ENCODE measurements at places on chromosomes 3 and 15.

DNA sequence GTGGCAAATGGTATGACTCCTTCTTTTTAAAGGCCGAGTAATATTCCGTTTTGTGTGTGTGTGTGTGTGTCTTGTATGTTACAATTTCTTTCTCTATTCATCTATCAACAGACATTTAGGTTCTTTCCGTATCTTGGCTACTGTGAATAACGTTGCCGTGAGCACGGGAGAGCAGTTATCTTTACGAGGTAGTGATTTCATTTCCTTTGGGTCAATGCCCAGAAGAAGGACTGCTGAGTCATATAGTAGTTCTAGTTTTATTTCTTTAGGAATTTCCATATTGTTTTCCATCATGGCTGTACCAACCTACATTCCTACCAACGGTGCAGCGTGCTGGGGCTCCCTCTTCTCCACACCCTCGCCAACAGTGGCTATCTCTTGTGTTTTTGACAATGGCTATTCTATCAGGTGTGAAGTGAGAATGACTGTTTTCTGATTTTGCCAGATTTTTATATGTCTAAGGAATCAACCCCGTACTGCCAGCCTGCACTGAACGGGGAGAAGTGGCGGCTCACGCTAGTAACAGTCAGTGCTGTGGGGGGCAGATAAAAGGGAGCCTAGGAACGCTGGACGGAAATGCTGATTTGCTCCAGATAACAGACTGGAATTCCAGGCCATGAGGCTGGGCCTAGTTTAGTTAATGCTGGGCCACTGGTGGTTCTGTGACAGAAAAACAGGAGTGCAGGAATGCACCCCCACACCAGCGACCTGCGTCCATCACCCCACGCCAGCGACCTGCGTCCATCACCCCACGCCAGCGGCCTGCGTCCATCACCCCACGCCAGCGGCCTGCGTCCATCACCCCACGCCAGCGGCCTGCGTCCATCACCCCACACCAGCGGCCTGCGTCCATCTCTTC is 168.1 kb downstream of the XXYLT1 start:
- no peak for DNase-seq

- DNase-seq: no peak
Observed at GRCh38 chr3:36842275-36842674, 77.9 kb upstream of the DCLK3 start.

DNA sequence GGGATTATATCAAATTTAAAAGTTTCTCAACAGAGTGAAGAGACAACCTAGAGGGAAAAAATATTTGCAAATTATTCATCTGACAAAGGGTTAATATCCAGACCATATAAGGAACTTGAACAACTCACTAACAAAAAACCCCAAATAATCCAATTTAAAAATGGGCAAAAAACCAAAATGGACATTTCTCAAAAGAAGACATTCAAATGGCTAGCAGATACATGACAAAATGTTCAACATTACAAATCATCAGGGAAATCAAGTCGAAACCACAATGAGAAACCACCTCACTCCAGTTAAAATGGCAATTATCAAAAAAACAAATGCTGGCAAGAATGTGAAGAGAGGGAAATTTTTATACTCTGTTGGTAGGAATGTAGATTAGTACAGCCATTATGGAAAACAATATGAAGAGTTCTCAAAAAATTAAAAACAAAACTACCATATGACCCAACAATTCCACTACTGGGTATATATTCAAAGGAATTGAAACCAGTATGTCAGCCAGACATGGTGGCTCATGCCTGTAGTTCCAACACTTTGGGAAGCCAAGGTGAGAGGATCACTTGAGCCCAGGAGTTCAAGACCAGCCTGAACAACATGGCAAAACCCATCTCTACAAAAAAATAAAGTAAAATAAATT is 88.5 kb downstream of the CSNK1G1 start:
- no peak for DNase-seq

GRCh38 chr15:28984421-28985315 is 98.9 kb downstream of the APBA2 start:
- no peak for DNase-seq

DNA sequence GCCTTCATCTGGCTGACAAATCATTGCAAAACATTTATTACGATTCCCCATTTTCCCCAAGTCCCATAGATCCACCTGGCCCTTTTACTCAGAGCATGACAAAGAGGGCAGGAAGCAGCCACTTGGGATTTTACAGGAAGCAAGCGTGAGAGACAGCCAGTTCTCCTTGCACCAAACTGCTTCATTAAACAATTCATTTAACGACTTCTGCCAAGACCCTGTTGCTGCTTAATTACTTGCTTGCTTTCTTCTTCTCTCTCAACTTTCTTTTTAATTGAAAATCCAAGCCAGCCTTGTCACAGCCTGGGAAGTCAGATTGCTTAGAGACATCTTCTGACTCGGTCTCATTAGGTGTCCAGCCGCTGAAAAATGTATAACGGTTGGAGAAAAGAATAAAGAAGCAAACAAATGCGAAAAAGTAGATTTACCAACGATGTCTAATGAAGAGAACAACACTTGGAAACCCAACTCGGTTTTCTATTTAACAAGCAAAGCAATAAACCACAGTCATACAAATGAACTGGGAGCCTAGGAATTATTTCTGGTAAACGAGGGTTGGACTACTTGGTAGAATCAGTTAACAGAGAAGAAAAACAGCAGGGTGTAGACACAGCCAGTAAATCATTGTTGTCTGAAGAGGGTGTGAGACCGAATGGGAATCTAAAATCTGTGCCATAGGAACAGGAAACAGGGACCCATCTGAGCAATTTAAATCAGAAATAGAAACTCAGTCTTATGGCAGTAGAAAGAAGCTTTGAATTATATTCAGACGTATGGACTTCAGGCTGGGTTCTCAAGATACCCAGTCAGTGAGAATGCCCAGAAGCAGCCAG is 298.3 kb downstream of the LRRC3B start:
- DNase-seq: no peak

DNA sequence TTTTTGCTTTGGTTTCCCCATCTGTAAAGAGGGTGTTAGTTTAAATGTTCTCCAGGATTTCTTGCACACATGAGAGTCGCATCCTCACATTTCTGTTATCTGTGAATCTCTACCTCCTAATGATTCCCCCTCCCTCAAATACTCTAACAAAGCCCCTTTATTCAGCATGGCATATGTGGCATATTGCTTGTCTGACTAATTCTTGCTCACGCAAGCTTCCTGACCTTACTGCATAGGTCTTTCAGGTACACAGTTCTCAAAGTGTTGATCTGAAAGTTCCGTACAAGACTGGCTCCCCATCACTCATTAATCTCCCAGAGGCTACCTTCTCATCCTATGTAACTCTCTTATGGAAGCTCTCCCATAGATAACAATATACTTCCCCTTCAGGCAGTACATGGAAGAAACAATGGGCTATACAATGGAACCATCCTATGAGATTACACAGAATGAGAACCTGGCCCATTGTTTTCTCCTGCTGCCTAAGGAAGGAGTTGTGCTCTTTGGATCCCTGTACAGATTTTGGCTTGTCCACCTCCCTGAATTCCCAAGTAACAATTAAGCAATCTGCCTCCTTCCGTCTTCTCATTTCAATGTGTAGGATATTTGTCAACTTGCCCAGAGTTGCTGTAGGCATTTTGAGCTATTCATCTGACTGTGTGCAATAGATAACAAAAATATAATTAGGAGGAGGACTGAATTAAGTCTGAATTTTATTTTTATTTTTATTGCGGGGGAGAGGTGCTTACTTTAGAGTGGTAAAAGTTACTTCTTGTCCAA is 51.0 kb downstream of the PPARG start:
- no peak for DNase-seq

GRCh38 chr3:63051920-63052319 is 176.7 kb upstream of the CADPS start:
- no peak for DNase-seq

DNA sequence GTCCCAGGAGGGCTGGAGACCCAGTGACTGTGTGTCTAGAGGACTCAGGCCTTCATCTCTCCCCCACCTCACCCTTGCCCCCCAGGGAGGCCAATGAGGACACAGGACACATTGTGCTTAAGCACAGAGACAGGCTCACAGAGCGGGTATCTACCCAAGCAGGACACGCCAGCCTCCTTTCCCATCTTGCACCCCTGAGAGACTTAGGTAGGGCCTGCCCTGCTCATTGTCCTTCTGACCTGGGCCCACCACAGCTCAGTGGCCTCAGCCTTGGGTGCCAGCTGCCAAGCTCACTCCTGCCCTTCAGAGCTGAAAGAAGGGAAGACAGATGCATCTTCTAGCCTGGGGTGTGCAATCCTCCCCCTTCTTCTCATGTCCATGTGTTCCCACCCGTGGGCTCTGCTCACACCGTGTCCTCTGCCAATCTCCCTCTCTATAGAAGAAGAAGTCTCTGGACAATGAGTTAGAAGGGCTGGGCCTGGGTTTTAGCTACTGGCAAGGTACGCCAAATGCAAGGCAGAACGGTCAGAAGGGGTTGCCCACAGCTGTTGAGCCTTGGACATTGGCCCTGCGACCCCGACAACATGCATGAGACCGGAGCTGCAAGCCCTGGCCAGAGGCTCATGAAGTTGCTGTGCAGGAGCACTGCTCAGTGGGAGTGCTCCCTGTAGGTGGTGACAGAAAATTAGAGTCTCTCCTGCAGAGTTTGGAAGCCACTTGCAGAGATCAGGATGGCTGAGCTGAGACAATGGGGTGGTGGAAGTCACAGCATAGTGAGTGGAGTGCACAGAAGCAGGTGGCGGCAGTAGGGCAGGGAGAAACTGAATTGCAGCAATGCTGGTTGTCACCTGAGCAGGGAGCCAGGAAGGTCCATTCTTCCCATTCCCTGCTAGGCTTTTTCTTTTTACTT is 32.8 kb downstream of the ACSBG1 start:
- no peak for DNase-seq

GRCh38 chr3:146166826-146167225 is 5.8 kb upstream of the PLOD2 start:
- no peak for DNase-seq
